Frontal cortex (tissue), 4 donors: ENCODE measurements at places on chromosomes 5 and 9. TPM values are rescaled to one million over a fixed set of nuclear protein-coding genes. Genes with fewer than 3 reads are reported as not detected.

Gene TNC
- 39.9 TPM for total RNA-seq

Gene CAMK2A
- 16.7 TPM for total RNA-seq

Gene SUSD3
- total RNA-seq, result 0.41 TPM

Gene TMEM252
- total RNA-seq, result not detected

Gene FREM1
- total RNA-seq, result 3.3 TPM

Gene DCAF12
- 19.2 TPM for total RNA-seq

Gene AJM1
- total RNA-seq, result 0.82 TPM

Gene FOXD4L4
- total RNA-seq, result 0.41 TPM

Gene ZNF367
- 4.1 TPM for total RNA-seq

Gene SPATA31C1
- total RNA-seq, result not detected

Gene GGTA1
- total RNA-seq, result 2.4 TPM

Gene PDGFRB
- 12.2 TPM for total RNA-seq

Gene CBY3
- total RNA-seq, result not detected

Gene PLAA
- 49.3 TPM for total RNA-seq

Gene GRXCR2
- total RNA-seq, result not detected

Gene SLC25A2
- total RNA-seq, result not detected

Gene GRM6
- total RNA-seq, result under 0.01 TPM

Gene DDX31
- 7.3 TPM for total RNA-seq

Gene BTNL8
- total RNA-seq, result not detected

Gene FOXD4L3
- not detected for total RNA-seq

Gene SPTAN1
- 810 TPM for total RNA-seq

Gene FAM221B
- total RNA-seq, result not detected

Gene SMIM32
- 2.4 TPM for total RNA-seq

Gene GFI1B
- total RNA-seq, result 0.41 TPM

Gene HNRNPK
- total RNA-seq, result 807 TPM

Gene TRIM23
- total RNA-seq, result 97.8 TPM

Gene FBP2
- total RNA-seq, result not detected

Gene NOL6
- 13.9 TPM for total RNA-seq

Gene INSL4
- total RNA-seq, result not detected

Gene ANXA2R
- total RNA-seq, result 0.41 TPM

Gene EDIL3
- total RNA-seq, result 59.1 TPM

Gene OBP2B
- not detected for total RNA-seq

Gene PSD2
- total RNA-seq, result 15.9 TPM

Gene CCDC192
- not detected for total RNA-seq

Gene C6
- 0.41 TPM for total RNA-seq

Gene AGXT2
- not detected for total RNA-seq

Gene SCGB3A2
- not detected for total RNA-seq

Gene SHROOM1
- 0.82 TPM for total RNA-seq

Gene IRX1
- total RNA-seq, result 0.41 TPM

Gene S1PR3
- total RNA-seq, result 3.7 TPM

Gene IL4
- not detected for total RNA-seq

Gene SLC9A3
- 1.2 TPM for total RNA-seq

Gene CCDC183
- 2.0 TPM for total RNA-seq

Gene PCDHB7
- 9.8 TPM for total RNA-seq

Gene PRKACG
- total RNA-seq, result not detected
